ENCODE measurements at places on chromosomes 1 and 21.

GRCh38 chr1:158055854-158056253 is 62.4 kb downstream of the KIRREL1 start:
- DNase-seq = no peak

DNA sequence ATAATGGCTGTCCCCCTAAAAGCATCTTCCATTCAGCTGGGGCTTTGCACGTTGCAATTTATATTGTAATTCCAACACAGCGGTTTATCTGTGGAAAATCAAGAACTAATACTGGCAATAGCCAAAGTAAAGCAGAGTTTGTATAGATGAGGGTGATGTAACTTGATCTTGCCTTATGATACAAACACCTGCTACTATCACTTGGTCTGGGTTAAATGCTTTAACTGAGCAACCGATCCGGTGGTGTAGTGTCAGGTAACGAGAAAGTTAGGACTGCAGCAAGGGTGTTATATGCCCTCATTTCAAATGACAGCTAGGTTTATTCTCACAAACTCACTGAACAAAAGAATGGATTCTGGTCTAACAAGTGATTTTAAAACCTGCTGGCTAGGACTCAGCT is 47.3 kb upstream of the PLPPR4 start:
- no peak for DNase-seq

DNA sequence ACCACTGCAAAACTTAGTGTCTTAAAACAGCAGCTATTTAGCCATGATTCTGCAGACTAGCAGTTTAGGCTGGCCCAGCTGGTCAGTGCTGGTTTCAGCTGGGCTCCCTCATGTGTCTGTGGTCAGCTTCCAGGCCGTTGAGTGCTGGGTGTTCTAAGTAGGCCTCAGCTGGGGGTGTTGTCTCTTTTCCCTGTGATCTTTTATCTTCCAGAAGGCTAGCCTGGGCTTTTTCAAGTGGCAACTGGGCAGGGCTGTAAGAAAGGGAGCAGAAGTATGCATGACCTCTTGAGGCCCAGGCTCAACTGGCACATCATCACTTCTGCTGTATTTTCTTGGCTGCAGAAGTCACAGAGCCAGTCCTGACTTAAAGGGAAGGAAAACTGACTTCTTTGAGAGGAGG is 136.1 kb downstream of the KIF26B start:
- no peak for DNase-seq

- DNase-seq = peak; percentile 98
Measured at GRCh38 chr1:201714542-201715329, 114.2 kb upstream of the IPO9 start.

DNA sequence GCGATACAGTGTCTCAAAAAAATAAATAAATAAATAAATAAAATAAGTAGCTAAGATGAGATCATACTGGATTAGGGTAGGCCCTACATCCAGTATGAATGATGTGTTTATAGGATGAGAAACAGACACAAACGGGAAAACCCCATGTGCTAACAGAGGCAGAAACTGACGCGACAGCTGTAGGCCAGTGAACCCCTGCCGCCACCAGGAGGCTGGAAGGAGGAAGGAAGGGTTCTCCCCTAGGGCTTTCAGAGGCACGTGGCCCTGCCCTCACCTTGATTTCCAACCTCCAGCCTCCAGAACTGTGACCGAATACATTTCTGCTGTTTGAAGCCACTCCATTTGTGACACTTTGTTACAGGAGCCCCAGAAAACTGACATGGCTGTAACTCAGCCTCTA is 38.5 kb downstream of the CHD5 start:
- DNase-seq = peak; percentile 15

GRCh38 chr1:237270353-237270752 is 228.4 kb downstream of the RYR2 start:
- no peak for DNase-seq

DNA sequence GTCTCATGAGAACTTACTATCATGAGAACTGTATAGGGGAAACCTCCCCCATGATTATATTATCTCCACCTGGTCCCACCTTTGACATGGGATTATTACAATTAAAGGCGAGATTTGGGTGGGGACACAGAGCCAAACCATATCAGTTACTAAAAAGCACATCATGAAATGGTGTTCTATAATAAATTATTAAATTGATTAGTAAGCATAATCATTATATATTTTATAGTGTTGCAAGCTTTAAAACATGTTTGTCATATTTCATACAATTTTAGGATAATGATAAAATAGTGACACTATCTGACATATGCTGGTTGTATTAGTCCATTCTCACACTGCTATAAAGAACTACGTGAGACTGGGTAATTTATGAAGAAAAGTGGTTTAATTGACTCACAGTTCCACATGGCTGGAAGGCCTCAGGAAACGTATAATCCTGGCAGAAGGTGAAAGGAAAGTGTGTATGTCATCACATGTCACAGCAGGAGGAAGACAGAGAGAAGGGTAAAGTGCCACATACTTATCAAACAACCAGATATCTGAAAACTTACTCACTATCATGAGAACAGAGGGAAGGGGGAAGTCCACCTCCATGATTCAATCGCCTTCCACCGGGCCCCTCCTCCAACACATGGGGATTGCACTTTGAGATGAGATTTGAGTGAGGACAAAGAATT is 539.2 kb upstream of the OLFM3 start:
- DNase-seq = no peak

- DNase-seq = peak; percentile 35
Measured at GRCh38 chr1:151920149-151920548, 10.8 kb upstream of the THEM4 start.

GRCh38 chr21:35942211-35943144 is 117.8 kb downstream of the SETD4 start:
- peak; percentile 11 for DNase-seq

GRCh38 chr21:29349702-29350101 is 51.0 kb downstream of the BACH1 start:
- no peak for DNase-seq

- DNase-seq = peak; percentile 24
Measured at GRCh38 chr1:152112101-152112884, 3.0 kb downstream of the TCHH start.

DNA sequence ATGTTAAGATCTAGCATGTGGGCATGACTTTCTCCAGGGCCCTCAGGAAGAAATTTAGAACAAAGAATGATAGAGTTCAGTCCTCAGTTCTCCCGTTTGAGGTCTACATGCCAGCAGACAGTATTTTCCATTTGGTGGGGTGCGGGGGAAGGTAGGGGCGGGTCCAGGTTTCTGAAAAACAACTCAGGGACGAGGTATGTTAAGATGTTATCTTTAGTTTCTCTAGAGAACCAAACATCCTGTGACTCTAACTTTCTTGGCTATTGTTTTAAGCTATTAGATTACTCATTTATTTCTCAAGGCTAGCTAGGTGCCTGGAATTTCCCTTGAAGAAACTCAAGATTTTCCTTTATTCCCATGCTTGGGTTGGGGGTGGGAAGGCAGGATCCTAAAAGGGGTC is 42.3 kb upstream of the SYT14 start:
- DNase-seq = no peak

- DNase-seq = no peak
Measured at GRCh38 chr1:208631506-208631905, 387.3 kb upstream of the PLXNA2 start.

DNA sequence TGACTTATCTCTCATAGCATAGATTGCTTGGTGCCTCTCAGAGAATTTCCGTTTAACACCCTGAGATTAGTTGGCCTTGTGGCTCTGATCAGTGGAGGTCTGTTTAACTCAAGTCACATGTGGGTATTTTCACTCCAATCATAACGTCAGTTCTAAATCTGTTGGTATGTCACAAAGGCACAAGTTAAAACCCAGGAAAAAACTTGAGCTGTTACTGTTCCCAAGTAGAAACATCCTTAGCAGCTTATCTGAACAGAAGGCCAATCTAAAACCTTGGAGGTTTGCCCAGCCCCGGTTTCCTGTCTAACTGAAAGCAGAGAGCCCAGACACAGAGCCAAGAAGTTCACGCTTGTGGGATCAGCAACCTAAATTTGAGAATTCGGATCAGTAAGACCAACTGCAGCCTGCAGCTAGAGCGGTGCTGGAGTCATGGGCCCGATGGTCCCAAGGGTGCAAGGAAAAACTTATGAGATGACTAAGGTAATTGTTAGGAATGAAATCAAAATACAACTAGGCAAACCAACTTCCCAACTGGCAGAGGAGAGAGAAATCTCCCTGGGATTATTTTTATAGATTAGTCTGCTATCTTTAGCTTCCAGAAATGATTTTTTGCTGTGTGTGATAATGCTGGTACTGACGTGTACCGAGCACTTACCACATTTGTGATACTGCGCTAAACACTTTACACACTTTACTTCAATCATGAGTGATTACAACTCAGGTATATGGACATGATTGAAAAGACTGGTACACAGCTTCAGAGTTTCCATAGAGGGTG is 90.2 kb upstream of the C1orf21 start:
- DNase-seq = no peak

- peak; percentile 78 for DNase-seq
Measured at GRCh38 chr1:162327144-162327787, 49.4 kb downstream of the SPATA46 start.

- DNase-seq = no peak
Measured at GRCh38 chr1:200869753-200870391, 2.9 kb upstream of the GPR25 start.

- DNase-seq = no peak
Measured at GRCh38 chr1:23594927-23595353, 35.6 kb upstream of the ID3 start.

DNA sequence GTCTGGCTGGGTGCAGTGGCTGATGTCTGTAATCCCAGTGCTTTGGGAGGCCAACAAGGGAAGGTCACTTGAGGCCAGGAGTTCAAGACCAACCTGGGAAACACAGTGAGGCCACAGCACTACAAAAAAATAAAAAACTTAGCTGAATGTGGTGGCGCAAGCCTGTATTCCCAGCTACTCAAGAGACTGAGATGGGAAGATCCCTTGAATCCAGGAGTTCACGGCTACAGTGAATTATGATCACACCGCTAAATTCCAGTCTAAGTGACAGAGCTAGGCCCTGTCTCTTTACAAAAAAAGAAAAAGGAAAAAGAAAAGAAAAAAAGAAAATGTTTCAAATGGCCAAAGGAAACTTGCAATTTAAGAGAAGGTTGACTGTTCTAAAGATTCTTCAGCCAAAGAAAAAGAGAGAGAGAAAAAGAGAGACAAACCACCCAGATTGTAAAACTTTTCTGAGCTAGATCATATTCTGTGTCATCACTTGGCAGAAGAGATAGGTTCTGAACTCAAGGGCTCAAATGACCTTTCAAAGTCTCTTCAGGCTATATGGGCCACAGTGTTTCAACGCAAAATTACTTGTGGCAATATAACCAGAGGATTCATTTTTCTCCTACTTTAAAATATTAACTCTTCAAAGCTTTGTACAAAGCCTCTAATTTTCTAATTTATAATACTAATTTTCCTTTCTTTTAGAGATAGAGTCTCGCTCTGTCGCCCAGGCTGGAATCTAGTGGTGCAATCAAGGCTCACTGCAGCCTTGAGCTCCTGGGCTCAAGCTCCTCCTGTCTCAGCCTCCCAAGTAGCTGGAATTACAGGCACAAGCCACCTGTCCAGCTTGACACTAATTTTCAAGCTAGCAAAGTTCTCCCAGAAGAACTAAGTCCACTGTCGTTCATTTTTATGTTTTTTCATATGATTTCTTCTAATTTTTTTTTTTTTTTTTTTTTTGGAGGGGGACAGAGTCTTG is 20.5 kb downstream of the ARID4B start:
- DNase-seq = no peak

DNA sequence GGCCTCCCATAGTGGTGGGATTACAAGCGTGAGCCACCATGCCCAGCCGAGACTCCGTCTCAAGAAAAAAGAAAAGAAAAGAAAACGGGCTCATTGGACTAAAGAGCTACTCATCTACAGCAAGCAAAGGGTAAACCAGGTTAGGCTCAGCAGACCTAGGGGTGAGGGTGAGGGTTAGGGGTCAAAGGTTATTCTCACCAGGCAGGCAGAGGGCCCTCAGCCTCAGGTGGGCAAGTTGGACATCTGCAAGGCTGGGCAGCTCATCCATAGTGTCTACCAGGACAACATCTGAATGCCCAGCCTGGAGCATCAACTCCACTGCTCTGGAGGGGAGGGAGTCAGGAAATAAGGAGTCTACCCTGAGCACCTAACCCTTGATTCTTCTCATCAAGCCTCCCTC is 3.5 kb downstream of the MTMR11 start:
- no peak for DNase-seq

DNA sequence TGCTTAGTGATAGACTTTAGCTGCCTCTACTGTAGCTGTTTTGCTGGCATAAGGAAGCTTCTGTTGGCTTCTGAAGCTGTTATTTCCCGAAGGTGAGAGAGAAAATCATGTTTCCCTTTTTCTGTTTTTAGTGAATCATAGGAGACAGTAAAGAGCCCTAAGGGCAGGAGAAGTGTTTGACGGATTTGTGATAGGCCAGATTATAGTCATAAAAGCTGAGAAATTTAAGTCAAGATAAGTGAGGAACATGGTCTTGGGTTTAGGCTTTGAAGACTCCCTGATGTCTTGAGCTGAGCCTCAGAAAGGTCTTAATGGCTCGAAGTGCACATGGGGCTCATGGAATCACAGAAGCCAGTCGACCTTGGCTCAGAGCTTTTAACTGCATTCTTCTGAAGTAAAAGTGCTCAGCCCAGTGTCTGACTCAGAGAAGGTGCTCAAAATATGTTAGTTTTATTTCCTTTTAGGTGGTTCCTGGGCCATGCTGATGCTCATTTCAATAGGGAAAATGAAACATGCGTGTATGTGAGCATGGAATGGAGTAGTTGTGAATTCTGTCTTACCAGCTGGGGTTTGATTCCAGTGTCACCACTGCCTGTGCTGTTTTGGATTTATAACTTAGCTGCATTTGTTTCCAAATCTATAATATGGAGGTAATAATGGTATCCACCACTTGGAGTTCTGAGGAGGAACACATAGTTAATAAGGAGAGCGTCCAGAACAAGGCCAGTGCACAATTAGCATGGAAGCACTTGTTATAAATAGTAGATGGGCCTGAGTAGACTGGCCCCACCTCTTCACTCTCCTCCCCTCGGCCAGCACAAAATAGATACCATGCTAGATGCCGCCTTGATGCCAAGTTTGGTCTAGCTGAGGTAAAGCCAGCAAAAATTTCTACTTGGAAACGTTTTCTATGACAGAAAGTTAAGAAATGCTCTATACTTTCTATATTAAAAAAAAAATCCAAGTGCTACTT is 99.2 kb downstream of the C1orf21 start:
- no peak for DNase-seq

DNA sequence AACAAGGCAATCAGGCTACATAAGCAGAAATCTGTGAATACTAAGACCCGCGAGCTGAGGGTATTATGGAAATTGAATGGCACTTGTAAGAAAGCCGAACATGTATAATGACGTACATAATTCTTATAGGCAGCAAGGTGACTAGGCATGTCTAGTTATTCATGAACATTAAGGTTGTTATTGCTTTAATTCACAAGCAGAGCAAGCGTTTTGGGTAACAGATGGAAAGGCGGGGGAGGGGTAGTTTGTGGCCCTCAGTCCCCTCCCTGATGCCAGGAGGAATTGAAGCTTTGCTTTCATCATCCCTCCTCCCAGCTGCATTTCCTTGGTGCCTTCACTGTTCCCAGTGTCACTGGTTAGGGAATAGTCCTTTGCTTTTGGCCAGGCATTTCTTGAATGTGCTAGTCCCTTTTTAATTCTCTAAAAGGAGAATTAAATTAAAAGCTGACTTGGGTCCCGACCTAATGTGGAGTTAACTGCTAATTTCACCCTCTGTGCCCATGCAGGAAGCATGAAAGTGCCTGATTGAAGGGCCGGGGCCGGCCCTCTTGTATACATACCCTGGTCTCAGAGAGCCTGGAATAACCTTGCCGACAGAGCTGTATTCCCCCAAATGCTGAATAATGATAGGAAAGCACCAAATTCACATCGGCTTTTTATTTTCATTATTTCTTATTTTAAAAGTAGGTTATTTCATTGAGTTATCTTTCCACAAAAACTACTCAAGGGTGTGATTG is 42.5 kb downstream of the RYR2 start:
- no peak for DNase-seq

Data from CD14-positive monocyte (primary cell).